ENCODE measurements at places on chromosomes 13 and 19.

GRCh38 chr13:113422807-113423519, 30.3 kb downstream of the ADPRHL1 start:
- no peak for DNase-seq

DNA sequence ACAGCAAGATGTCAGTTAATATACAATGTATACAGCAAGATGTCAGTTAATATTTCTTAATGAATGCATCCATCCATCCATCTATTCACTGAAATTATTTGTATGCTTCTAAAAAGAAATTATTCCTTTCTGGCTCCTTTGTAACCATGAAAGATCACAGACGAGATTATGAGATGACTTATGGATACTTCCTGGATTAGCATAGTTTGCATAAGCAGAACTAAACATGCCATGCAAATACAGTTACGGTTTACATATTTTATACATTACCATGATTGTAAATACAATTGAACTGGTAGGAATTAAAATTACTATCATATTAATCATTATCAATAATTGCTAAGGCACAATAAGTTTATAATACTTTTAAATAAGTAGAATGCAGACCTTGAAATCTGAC, 32.7 kb downstream of the NALCN start:
- DNase-seq: no peak

GRCh38 chr13:75744127-75744526, 108.0 kb downstream of the LMO7 start:
- no peak for DNase-seq

GRCh38 chr13:26831336-26831908, 70.8 kb upstream of the GPR12 start:
- no peak for DNase-seq

DNA sequence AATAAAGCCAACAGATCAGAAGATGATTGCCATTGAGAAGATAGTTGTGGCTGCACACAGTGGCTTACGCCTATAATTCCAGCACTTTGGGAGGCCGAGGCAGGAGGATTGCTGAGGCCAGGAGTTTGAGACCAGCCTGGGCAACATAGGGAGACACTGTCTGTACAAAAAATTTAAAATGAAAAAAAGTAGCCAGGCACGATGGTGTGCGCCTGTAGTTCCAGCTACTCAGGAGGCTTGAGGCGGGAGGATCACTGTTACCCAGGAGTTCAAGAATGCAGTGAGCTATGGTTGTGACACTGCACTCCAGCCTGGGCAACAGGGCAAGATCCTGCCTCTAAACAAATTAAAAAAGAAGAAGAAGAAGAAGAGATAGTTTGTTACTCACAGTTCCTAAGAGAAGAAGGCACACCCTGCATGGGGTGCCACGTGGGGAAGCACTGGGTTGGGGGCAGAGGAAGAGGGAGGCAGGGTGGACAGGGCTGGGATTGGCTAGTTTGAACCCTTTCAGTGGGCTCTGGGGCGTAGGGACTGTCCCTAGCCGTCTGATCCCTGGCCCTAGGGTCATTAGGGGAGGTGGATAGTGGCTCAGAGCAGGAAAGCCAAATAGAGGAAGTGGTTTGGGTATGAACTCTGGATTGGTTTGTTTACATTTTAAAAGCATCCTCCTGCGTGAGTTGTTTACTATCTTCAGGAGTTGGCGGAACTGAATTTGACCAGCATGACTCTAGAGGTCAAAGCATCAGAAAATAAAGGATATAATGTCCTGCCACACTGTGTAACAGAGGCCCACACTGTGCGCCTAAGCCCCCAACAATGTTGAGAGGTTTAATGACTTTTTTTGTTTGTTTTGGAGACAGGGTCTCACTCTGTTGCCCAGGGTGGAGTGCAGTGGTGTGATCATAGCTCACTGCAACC, 60.5 kb upstream of the MEDAG start:
- no peak for DNase-seq

DNA sequence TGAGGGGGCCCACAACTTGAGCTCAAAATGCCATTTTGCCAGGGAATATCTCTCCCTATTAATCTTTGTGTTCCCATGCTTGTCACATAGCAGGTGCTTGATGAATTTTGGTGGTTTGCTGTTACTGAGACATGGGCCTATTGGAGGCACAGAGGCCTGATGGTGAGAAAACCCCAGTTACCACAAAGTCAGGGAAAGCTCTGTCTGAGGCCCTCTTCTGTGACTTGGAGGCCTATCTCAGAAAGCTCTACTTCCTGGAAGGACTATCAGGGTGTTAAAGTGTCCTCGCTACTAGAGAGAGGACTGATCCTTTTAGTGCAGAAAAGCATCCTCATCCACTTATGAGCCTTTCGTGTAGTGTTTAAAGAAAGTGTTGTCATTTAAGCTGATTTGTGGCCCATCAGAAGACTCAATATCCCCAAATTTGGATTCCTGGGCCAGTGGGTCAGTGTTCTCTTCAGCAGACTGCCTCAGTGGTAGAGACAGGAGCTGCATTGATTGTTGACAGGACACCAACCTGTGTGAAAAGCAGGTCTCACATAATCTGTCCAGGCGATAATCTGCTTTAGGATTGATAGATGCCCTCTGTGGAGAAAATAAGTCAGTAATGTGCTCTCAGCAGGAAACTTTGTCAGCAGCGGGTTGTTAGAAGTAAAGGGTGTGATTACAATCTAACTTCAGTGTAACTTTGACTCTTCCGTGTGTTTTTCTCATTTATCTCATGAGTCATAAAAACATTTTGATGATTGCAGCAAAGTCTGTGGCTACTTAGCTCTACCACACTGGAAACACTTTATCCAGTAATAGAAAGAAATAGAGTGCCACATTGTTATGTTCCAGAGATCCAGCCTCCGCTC, 121.0 kb downstream of the AKAP11 start:
- no peak for DNase-seq

DNA sequence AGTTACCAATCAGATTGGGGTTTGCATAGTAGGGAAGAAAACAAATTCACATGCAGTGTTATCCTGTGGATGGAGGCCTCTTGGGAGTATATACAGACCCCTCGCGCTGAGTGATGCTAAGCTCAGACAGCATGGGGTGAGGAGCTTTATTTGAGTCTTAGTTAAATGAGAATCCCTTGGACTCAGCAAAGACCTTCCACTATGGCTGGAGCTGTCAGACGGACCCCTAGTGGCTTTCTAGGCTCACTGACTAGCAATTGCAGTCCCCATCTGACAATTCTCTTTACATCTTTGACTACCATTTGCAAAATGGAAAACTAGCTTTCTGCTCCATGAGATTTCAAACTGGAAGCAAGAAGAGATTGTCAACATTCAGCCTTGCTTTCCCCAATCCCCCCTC, 90.4 kb downstream of the STOML3 start:
- DNase-seq: no peak

DNA sequence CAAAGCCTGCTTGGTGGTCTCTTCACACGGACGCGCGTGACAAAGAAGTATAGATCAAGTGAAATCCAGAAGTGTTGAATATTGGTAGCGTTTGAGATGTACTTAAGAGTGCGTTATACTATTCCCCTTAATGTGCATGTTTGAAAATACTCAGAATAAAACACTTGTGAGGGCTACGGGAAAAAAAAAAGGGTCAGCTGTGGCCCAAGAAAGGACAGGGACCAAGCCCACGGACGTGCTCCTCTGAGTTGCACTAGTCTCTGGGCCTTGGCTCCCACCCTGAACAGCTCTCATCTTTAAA, 622 bp upstream of the RBM42 start:
- DNase-seq: no peak

GRCh38 chr13:106490569-106491321, 44.7 kb downstream of the EFNB2 start:
- no peak for DNase-seq

GRCh38 chr13:96431044-96431581, 341.2 kb downstream of the HS6ST3 start:
- no peak for DNase-seq

- peak; percentile 84 for DNase-seq
Observed at GRCh38 chr19:14418856-14419105, 360 bp downstream of the DDX39A start.

DNA sequence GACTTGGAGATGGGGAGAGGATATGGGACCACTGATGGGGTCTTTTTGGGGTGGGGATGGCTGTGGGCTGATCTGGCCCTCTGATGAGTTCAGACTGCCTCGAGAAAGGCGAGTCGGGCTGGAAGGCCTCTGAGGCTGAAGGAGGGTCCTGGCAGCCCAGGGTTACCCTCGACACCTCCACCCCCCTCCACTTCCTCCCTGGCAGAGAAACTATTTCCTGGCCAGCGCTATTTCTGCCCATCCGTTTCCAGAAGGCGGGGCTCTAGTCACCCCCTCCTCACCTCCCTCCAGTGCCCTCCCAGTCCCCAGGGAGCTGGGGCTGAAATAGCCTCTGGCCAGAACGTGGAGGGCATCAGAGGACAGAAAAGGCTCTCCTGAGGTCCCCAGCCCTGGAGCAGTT, 9.7 kb downstream of the EXOC3L2 start:
- no peak for DNase-seq

DNA sequence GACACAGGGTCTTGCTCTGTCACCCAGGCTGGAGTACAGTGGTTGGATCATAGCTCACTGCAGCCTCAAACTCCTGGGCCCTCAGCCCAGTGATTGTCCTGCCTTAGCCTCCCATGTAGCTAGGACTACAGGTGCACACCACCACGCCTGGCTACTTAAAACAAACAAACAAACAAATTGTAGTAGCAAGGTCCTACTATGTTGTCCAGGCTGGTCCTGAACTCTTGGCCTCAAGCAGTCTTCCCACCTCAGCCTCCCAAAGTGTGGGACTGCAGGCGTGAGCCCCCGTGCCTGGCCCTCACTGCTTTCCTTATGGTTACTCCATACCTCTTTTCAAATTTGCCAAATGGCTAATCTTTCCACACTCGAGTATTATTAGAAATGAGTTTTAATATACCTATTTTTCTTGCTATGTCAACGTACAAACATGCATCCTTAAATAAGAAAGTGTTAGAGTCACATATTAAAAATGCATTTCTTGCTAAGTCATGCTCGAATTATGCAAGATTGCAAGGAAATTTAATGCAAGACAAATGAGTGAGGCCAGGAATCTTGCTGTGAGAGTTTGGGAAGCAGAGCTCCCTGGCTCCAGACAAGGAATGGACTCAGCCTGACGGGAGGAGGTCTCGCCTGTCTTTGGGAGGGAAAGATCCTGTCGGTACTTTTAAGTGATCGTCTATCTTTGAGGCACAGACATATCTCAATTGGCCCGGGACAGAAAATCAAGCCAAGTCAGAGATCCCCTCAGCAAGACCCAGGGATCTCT, 39.4 kb downstream of the RFX2 start:
- no peak for DNase-seq

DNA sequence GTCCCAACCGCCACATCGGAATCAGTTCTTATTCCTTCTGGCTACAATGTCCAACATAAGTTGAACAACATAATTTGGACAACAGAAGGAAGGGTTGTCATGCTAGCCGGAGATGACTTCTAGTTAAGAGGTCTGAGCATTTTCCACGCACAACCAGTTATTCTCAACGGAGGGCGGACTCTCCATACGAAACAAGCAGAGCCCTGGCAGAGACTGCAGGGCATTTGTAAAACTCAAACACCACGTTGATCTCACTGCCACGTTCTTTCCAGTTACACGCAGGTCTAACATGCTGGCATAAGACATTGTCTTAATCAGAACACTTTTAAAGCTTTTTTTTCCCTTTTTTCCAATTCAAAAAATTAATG, 38.3 kb upstream of the DCUN1D2 start:
- DNase-seq: no peak

- no peak for DNase-seq
Observed at GRCh38 chr13:85137516-85137915, 661.7 kb downstream of the SLITRK6 start.
